Thyroid gland (tissue), 4 donors: ENCODE measurements at places on chromosomes 4 and X. TPM values are rescaled to one million over a fixed set of nuclear protein-coding genes. Genes with fewer than 3 reads are reported as not detected.

The DUSP9 gene
- not detected for total RNA-seq

The ART3 gene
- total RNA-seq, result not detected

The USP17L15 gene
- not detected for total RNA-seq

The GAGE12E gene
- total RNA-seq, result not detected
